Activated T-cell treated with anti-CD3 and anti-CD28 coated beads for 4 hours (primary cell): ENCODE measurements at places on chromosomes 6 and 20.

DNA sequence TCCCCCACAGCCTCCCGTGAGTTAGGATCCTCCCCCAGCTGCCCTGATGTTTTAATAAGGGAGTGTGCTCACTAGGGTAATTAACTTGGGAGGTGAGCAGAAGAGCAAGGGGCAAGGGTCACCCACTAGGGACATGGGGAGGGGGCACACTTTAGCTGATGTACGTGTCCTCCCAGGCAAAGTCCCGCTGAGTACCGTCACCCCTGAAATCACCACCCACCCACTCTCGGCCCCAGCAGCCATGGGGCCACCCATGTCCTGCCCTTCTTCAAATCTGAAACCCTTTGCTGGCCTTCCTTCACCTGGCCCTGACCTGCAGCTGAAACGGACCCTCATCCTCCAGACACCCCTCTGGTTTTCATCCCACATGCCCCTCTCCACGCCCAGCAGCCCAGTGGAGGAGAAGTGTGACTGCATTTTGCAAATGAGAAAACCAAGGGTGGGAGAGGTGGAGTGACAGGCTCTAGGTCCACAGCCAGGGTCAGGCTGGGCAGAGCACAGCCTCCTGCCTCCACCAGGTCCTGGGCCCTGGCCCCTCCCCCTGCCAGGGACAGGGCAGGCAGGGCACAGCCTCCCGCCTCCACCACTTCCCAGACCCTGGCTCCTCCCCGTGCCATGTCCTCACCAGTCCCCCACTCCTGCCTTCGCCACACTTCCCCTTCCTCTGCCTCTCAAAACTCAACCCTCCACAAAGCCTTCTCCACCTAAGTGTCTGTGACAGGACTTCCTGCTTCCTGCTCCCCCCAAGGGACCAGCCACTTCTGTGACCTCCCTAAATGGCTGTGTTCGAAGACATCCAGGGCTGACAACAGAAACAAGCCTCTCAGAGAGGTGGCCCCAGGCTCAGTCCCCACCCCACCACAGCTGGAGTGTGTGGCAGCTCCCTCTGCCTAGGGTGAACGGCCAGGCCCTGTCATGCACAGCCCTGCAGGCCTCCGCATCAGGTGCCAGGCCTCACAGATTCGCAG is 15.1 kb downstream of the ACSS1 start:
- DNase-seq: no peak

GRCh38 chr6:15657290-15657689 is 5.5 kb downstream of the DTNBP1 start:
- DNase-seq: no peak

DNA sequence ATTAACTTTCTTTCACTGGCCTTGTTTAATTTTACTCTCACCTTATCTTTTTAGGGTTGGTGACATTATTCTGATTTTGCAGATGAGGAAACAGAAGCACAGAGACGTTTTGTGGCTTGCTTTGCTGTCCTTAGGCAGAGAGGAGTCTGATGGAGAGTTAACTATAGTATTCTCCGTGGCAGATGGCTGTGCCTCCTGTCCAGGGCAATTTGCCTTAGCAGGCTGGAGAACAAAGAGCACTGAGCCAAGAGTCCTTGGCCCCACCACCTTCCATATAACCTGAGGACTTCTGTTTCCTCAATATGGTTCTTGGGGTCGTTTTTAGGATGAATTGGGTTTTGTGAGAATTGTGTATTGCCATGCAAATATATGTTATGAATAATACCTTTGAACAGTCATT is 71.4 kb upstream of the BACH2 start:
- DNase-seq: no peak

- no peak for DNase-seq
Observed at GRCh38 chr20:62956387-62957135, 4.1 kb downstream of the SLC17A9 start.

GRCh38 chr6:170045981-170046667 is 244.8 kb downstream of the DLL1 start:
- no peak for DNase-seq
